ENCODE measurements at places on chromosomes 12 and 14.

- DNase-seq, result no peak
Observed at GRCh38 chr12:59004456-59004855, 84.2 kb upstream of the LRIG3 start.

DNA sequence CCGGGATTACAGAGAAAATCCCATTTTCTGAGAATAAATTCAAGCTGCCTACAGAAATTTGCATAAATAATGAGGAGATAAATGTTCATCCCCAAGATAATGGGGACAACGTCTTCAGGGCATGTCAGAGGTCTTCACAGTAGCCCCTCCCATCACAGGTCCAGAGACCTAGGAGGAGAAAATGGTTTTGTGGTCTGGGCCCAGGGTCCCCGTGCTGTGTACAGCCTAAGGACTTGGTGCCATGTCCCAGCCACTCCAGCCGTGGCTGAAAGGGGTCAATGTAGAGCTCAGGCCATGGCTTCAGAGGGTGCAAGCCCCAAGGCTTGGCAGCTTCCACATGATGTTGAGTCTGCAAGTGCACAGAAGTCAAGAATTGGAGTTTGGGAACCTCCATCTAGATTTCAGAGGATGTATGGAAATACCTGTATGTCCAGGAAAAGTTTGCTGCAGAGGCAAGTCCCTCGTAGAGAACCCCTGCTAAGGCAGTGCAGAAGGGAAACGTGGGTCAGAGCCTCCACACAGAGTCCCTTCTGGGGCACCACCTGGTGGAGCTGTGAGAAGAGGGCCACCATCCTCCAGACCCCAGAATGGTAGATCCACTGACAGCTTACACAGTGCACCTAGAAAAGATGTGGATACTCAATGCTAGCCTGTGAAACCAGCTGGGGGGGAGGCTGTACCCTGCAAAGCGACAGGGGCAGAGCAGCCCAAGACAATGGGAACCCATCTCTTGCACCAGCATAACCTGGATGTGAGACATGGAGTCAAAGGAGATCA lies 176.3 kb downstream of the RASSF9 start:
- DNase-seq, result no peak

GRCh38 chr14:104370256-104370870 lies 209.2 kb upstream of the C14orf180 start:
- no peak for DNase-seq

DNA sequence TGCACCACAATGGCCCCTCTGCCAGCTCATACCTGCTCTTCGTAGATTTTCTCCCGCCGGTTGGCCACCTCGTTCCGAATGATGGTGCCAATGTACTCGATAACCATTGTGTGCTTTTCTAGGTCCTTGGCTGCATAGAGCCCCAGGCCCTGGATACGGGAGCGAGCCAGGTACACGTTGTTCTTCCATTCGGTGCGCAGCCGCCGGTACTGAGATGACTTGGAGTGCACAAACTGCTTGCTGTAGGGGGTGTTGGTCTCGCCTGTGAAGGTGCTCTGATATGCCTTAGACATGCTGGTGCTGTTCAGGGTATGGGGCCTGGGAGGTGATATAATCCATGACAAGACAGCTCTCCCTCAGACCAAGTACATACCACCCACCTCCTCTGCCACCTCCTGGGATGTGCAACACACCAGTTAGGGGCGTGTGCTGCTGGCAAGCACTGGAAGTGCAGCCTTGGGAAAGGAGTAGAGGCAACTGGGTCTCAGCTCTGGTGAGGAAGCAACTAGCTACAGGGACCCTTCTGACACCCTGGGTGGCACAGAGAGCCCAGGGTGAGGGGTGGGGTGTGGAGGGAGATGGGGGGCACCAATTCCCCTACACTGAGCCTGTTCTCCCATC lies 4.1 kb upstream of the PRKAG1 start:
- no peak for DNase-seq

DNA sequence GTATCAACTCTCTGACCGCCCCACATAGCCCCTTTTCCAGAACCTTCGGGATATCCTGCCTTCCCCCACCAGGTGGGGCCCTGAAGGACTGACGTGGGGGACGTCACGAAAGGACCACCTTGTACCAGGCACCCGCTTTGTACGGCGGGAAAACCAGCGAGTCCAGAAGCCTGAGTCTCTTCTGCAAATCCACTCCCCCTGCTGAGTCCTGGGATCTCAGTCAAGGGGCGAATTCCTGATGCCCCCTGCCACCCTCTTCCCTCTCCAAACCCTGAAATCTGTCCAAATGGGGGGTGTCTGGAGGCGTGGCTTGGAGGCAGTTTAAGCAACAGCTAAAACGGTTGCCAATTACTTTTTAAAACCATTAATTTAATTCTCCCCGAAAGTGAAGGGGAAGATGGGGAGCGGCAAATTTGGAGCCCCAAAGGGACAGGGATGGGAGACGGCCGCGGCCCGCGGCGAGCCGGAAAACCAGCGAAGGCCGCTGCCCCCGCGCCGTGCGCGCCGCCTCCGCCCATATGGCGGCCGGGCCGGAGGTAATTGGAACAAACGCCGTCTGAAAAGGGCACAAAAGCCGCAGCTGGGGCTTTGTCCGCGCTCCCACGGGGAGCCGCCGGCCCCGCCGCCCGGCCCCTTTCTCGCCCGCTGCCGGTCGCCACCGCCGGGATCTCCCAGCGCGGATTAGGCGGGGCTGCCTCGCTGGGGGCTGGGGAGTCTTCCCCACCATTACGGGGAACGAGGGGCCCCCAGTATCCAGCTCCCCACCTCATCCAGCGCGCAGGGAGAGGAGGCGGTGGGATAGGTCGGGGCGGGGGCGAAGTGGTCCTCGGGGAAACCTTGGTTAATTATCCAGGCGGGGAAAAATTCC lies 6.6 kb downstream of the LHX5 start:
- no peak for DNase-seq

DNA sequence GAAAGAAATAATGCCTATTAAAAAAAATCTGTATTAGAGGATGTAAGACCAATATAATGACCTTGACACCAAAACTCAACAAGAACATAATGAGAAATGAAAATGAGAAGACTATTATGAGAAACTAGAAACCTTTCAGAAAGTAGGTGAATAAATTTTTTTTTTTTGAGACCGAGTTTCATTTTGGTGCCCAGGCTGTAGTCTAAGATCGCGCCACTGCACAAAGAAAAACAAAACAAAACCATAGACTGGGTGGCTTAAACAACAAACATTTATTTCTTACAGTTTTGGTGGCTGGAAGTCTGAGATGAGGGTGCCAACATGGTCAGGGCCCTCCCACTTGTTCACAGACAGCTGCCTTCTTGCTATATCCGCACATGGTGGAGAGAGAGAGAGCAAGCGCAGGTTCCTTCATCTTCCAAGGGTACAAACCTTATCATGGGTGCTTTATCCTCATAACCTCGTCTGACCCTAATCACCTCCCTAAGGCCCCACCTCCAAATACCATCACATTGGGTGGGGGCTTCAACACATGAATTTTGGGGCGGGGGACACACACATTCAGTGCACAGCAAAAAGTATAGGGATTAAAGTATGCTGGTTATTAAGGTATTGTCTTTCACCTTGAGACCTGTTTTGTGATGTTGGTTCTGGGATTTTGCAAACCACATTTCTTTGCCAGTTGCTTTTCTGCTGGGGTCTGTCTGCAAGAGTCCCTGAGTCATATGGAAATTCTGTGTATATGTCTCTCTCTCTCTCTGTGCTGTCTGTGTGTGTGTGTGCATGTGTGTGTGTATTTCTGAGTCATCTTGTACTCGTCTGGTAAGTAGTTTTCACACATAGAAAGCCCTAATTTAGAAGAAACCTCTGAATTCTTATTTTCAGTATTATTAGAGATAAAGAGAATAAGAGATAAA lies 26.2 kb downstream of the ZCRB1 start:
- DNase-seq, result no peak

GRCh38 chr12:79156846-79157463 lies 292.4 kb downstream of the SYT1 start:
- no peak for DNase-seq

GRCh38 chr12:82529101-82529500 lies 157.6 kb upstream of the TMTC2 start:
- DNase-seq, result no peak

DNA sequence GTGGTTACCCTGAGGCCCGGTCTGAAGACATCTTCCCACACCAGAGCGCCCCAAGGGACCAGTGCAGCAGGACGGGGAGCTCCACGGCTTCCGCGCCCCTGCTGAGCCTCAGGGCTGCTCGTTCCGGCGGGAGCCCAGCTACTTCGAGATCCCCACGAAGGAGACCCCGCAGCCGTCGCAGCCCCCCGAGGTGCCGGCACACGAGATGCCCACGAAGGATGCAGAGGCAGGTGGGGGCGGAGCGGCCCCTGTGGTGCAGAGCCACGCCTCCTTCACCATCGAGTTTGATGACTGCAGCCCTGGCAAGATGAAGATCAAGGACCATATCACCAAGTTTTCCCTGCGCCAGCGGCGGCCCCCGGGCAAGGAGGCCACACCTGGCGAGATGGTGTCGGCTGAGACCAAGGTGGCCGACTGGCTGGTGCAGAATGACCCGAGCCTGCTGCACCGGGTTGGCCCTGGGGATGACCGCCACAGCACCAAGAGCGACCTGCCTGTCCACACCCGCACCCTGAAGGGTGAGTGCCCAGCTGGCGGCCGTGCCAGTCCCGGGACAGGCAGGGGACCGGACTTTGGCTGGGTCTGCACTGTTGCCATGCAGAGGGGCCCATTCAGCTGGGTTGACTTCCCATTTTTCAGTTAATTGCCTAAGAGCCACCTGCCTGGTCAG lies 18.1 kb downstream of the CEP170B start:
- DNase-seq, result no peak

DNA sequence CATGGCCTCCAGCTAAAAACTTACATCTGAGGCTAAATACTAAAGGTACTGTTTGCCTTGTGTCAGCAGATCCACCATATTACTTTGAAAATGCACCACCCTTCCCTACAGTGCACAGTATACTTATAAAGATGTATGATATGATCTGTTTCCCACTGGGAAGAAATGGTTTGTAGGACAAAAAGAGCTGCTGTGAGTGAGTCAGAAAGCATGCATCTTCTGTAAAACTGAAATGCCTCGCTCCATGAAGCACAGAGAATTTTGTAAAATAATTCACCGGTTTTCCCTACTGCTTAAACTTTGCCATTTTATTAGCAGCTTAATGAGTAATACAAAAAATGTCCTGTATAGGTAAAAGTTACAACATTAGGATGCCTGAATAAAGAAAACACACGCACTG lies 68.8 kb downstream of the MDGA2 start:
- DNase-seq, result no peak

GRCh38 chr12:5177731-5178130 lies 134.1 kb downstream of the KCNA5 start:
- no peak for DNase-seq

GRCh38 chr12:25242981-25243679 lies 7.6 kb downstream of the KRAS start:
- no peak for DNase-seq

- DNase-seq, result no peak
Observed at GRCh38 chr12:122006186-122006926, 15.3 kb upstream of the BCL7A start.

- peak; percentile 62 for DNase-seq
Observed at GRCh38 chr14:37594238-37594970, 645 bp downstream of the FOXA1 start.

DNA sequence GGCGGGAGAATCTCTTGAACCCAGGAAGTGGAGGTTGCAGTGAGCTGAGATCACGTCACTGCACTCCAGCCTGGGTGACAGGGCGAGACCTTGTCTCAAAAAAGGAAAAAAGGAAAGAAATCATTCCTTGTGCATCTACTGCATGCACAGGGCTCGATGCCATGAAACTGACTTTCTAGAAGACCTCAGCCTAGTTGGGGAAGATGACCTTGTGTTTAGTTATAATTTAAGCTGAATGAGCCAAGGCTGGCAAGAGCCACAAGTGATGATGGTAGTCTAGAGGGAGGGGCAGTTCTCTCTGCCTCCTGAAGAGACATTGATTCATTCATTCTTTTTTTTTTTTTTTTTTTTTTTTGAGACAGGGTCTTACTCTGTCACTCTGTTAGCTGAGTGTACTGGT lies 24.2 kb downstream of the ACACB start:
- no peak for DNase-seq

DNA sequence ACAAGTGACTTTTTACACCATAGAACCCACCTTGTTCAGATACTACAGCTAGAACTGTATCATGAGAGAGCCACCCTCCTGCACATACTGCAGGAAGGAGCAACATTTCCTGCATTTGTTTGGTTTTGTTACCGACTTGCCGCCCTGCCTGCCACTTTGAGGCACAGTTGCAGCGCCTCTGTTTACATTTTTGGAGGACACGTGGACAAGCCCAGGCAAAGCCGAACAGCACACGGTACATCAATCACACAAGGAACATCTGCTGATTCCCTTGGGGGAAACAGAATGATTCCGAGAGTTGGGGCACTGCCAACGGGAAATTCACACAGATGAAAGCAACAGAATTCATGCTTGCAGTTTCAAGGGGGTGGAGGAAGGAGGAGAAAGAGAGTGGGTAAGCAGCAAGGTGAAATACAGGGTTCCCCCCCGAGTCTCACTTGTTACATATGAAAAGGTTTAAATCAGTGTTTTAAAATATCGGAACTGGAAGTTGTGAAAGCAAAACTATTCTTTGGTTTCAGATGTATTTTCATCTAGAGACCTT lies 110.7 kb downstream of the BTG1 start:
- DNase-seq, result no peak

DNA sequence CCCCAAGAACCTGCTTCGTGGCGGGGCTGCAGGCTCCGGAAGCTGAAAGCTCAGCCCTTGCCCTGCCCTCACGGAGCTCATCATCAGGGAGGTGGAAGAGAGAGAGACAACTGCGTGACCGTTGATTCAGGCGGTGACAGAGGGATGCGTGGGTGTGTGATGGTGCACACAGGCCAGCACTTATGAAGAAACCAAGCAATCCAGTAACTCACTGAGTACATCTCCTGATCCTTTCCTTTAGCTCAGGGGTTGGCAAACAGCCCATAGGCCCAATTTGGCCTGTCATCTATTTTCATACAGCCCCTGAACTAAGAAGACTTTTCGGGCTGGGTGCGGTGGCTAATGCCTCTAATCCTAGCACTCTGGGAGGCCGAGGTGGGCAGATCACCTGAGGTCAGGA lies 49.9 kb downstream of the TESC start:
- no peak for DNase-seq
